ENCODE measurements at places on chromosomes 7 and 10.

DNA sequence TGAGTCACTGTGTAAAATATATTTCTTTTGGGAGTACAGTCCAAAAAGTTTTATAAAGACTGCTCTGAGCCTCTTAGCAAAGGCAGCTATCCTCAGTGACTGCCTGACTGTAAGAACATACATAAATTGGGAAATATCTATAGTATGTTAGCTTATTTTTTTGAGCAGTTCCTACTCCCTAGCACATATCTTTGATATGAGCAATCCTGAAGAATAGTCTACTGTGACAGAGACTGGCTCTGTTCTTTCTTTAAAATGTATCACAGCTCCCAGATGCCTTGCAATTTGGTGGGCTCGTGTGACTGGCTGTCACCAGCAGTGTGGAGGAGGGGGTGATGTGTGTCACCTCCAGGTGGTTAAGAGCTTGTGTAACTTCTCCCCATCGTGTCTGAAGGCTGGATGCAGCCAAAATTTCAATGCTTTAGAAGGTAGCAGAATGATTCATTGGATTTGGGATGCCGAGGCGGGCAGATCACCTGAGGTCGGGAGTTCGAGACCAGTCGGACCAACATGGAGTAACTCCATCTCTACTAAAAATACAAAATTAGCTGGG is 47.9 kb downstream of the MTERF1 start:
- no peak for DNase-seq

DNA sequence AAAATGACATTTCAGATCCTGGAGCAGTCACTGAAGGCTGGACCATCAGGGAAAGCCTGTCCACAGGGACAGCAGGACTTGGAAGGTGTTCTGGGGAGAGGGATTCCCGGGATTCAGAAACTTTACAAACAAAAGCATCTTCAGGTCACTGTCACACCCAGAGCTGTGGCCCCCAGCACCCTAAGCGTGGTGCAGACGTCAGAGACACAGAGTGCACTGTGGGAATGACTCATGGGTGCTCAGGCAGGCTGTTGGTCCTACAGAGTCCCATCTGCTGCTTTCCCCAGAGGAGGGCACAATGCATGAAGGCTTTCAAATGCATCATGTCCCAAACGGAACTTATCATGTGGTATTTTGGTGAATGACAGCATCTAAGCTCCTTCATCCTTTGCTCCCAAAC is 13.1 kb upstream of the LRMDA start:
- DNase-seq: no peak

GRCh38 chr10:12067336-12067735 is 1.4 kb upstream of the DHTKD1 start:
- peak; percentile 67 for DNase-seq

DNA sequence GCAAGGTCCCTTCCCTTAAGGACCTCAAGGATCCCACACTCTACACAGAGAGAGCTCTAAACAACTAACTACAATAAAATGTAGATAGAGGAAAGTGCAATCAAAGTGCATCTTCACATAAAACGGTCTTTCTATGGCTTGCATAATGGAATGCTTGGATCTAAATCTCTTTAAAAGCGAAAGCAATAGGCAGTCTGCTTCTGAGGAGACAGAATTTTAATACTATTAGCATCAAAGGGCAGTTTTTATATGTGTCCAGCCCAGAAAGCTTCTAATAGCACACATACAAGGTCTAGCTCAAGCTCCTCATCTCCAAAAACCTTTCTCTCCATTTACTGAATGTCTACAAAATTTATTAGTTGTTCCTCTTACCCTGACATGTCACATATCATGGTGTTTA is 101.5 kb upstream of the C1GALT1 start:
- no peak for DNase-seq

DNA sequence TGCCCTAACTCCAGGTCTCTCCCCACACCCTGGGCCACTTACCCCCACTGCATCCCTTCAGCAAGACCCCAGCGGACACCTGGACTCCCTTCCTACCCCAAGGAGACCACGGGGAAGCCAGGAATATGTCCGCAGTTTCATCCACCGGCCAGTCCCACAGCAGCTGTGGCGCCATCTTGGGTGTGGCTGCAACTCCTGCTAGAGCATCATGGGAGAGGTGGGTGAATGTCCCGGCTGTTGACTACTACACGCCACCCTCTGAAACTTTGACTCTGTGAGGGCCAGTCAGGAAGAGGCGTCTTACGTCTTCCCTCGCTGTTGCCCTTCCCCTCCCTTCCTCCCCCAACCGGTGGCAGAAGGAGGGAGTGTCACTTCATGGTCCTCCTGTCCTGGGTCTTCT is 238.3 kb upstream of the RNF32 start:
- DNase-seq: no peak

- peak; percentile 31 for DNase-seq
These were observed 147.0 kb upstream of the FAM20C start for GRCh38 chr7:45106-46090.

- DNase-seq: no peak
These were observed 125.8 kb downstream of the ANKRD7 start for GRCh38 chr7:118350260-118350659.

GRCh38 chr7:69518705-69519077 is 79.6 kb upstream of the AUTS2 start:
- no peak for DNase-seq

- no peak for DNase-seq
These were observed 32.9 kb downstream of the KBTBD2 start for GRCh38 chr7:32858648-32859047.

DNA sequence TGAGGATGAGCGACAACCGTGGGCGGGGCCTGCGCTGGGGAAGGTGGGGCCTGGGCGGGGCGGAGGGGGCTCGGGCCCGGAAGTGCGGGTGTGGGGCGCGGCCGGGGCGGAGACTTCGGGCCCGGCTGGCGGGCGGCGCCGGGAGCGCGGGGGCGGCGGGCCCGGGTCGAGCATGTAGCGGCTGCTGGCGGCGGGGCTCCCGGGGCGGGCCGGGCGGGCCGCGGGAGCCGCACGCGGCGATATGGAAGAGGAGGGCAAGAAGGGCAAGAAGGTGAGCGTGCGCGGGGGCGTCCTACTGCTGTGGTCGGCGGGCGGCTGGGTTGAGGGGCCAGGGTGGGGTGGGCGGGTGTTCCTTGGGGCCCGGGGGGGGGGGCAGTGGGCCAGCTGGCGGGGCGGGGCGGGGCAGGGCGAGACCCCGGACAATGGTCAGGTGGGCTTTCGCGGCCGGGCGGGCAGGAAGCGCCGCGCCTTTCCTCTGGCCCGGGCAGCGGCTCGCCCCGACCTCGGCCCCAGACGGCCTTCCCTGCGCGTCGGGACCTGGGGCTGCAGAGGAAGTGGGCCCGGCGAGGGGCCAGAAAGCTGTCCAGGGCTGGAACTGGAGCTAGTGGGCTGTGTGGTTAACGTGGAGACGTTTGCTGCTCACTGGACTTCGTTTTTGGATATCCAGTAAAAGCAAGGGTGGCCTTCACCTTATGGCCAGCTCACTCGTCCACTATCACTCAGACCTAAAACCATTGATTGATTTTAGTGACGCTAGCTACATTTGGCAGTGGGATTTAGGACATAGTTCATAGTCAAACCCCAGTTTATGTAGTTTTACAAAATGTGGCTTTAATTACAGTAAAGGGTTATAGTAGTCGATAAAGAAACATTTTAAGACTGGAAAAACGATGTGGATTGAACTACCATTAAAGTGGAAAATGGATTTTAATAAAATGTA is at the start of gene CCM2:
CCM2 (plus strand) TSS at position 109 of the 940 bp plus-strand sequence; CDS start at position 242, 133 bp downstream.
- DNase-seq: peak; percentile 66

DNA sequence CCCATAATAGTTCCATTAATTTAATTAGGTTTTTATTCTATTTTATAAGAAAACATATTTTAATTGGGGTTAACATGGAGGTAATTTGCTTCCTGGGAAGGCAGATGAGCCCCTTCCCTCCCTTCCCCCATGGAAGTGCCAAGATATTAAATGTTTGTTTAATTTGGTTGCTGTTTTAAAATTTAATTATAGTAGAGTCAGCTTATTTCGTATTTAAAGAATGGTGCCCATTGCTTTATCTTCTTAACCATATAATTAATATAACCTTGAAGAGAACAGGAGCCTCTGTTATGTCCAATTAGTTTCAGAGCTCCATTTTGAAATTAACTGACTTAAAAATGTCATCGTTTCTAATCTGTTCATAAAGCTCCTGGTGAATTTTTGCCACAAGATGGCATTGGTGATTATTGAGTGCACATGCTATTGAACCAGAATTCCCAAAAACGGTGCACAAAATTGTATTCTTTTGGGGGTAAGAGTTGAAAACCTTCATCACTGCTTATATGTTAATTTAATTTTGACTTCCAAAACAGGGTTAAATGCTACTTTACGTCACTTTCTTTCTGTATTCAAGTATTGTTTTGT is 26.0 kb downstream of the KLHDC10 start:
- DNase-seq: peak; percentile 13

DNA sequence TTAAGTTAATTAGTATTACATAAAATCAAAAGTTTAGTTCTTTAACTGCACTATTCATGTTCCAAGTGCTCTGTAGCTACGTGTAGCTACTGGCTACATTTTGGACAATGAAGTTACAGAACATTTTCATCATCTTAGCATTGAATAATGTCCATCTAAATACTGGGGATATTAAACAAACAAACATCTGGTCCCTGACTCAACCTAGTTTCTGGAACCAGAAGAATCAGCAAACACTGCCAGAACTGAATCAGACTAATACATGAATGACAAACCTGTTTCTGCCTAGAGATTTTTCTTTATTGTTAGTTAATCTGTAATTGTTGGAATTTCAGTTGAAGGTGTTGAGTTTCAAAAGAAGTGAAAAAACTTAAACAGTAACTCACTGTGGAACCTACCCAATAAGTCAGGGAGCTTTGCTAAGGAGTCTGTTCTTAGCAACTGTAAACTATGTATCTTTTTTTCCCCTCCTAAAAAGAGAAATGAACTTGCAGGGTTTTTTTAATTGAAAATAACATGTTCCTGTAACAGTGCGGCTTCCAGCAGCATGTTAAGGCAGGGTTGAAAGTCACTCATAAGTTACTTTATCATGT is 58.3 kb downstream of the CDK13 start:
- DNase-seq: peak; percentile 14

GRCh38 chr7:64959072-64959747 is 31.6 kb downstream of the ZNF117 start:
- no peak for DNase-seq

DNA sequence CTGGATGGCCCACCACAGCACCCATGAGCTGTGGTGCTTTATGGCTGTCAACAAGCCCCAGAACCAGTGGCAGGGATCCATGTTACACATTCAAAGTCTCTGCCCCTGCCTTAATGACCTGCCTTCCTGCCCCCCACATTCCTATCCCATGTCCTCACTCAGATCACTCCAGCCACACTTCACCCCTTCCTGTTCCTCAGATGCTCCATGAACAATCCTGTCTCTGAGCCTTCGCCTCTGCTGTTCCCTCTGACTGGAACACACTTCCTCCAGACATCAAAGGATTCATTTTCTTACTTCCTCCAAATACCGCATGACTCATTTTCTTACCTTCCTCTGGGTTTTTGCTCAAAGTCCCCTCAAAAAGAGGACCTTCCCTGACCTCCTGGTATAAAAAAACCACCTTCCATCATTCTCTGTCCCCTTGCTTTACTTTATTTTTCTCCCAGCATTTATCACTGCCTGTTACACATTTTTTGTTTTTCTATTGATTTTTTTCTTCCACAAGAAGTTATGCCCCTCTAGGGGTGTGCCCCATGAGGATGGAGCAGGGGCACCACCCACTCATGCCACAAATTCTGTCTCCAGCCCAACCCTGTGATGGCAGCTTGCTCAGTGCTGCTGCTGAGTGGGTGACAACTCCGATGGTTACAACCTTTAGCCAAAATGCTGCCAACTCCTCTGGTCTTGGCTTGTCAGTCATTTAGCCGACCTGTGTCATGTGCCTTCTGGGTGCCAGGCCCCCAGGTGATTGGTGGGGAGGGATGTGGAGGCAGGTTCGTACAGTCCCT is 18.2 kb downstream of the COL13A1 start:
- DNase-seq: peak; percentile 74

DNA sequence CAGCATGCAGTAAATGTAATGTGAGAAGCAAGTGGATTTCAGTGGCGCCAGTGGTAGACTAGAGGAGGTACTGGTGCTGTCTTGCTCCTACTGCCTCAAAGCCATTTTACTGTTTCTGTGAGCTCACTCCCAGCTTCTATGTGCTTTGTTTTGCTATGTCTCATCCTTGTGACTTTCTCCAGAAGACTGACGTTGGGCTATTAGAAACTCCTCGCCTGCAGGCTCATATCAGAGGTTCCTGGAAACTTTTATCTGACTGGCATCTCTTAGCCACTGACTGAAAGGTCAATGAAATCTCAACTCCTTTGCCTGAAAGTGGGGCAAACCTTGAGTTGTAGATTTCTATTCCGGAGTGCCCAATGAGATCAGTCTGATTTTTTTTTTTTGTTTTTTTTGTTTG is 66.4 kb upstream of the SORCS1 start:
- DNase-seq: no peak

- DNase-seq: no peak
These were observed 24.8 kb upstream of the DLD start for GRCh38 chr7:107865956-107866775.

- peak; percentile 6 for DNase-seq
These were observed at the start of gene TMEM229A for GRCh38 chr7:124032369-124033094. TSS of gene TMEM229A (minus strand) at chr7:124033067. CDS start at chr7:124033003, 64 bp downstream.

DNA sequence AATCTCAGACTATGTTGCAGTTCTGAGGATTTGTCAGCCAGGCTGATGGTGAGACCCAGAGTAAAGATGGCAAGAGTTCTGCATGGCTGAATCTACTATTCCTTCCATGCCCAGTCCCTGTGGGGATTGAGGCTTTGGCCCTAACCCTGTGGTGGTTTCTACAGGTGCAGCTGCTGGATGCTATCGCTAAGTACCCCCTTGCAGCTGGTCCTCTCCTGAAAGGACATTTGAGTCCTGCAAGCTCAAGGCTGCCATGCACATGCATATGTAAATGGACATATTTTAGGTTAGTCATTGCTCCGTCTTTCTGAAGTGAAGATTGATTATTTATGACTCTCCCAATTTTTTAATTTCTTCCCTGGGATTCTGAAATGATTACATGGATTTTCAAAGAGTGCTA is 1122.2 kb upstream of the CELF2 start:
- DNase-seq: no peak

GRCh38 chr10:47239211-47239610 is 60.8 kb upstream of the GDF10 start:
- DNase-seq: no peak

- DNase-seq: no peak
These were observed 98.3 kb downstream of the CDH23 start for GRCh38 chr10:71494980-71495381.

DNA sequence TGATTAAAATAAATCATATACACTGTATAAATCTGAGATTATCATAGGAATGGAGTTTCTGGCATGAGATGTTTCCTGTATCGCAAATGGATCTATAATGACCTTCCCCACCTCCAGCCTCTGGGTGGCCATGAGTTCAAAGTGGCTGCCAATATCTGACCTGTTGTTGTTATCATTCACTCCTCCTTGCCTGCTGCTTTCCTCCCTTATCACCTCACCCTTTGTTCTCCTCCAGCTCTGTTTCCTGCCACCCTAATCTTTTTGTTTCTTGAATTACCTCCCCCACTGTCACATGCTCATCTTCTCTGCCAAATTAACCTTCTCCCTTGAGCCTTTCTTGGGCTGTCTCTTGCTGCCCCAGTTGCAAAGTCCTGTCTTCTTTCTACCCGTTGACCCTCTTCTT is 12.0 kb downstream of the SCD start:
- DNase-seq: no peak

GRCh38 chr7:31494421-31494820 is 19.5 kb upstream of the ITPRID1 start:
- no peak for DNase-seq

GRCh38 chr10:8102708-8103401 is 48.4 kb downstream of the GATA3 start:
- DNase-seq: no peak

Data from RPMI7951 (cell line).